Activated T-helper 2 cell treated with anti-CD3 and anti-CD28 coated beads, Interferon-gamma antibody, Interleukin-2, Interleukin-4, amounts not matched to agents 10 μg/mL and 5 μg/mL and 100 μg/mL, durations not matched to agents 14 hours and 24 hours and 36 hours (primary cell): ENCODE measurements at places on chromosomes 3 and 15. TPM values are rescaled to one million over a fixed set of nuclear protein-coding genes. Genes with fewer than 3 reads are reported as not detected.

GRCh38 chr3:115226844-115227445 is 79.9 kb upstream of the ZBTB20 start:
- no peaks in the 10 kb centered on the region for H3K36me3 ChIP-seq
- no peak overlapping the region for H3K27ac ChIP-seq
- peaks cover 17% of the 10 kb centered on the region for H3K27me3 ChIP-seq
- H3K4me3 ChIP-seq = no peak overlapping the region

- H3K27me3 ChIP-seq = peaks cover 15% of the 10 kb centered on the region
- no peak for DNase-seq
- no peak overlapping the region for H3K27ac ChIP-seq
- H3K36me3 ChIP-seq = no peaks in the 10 kb centered on the region
Observed at GRCh38 chr3:127544803-127545201, 45.7 kb downstream of the TPRA1 start.

The MESP1 gene
- 7.1 and 7.5 TPM in 2 replicates for total RNA-seq

The PXYLP1 gene
- 57.2 and 66.0 TPM in 2 replicates for total RNA-seq

The SLC38A3 gene
- total RNA-seq = not detected in 2 replicates

- H3K27ac ChIP-seq = no peak overlapping the region
- H3K4me1 ChIP-seq = no peaks in the 10 kb centered on the region
- no peaks in the 10 kb centered on the region for H3K36me3 ChIP-seq
- no peak overlapping the region for H3K4me3 ChIP-seq
Observed at GRCh38 chr3:79040701-79041100, 727.1 kb downstream of the ROBO1 start.

The LMAN1L gene
- 0.32 TPM in 1 of 2 replicates, not detected in the other for total RNA-seq

The HRH1 gene
- 0.99 and 1.3 TPM in 2 replicates for total RNA-seq

DNA sequence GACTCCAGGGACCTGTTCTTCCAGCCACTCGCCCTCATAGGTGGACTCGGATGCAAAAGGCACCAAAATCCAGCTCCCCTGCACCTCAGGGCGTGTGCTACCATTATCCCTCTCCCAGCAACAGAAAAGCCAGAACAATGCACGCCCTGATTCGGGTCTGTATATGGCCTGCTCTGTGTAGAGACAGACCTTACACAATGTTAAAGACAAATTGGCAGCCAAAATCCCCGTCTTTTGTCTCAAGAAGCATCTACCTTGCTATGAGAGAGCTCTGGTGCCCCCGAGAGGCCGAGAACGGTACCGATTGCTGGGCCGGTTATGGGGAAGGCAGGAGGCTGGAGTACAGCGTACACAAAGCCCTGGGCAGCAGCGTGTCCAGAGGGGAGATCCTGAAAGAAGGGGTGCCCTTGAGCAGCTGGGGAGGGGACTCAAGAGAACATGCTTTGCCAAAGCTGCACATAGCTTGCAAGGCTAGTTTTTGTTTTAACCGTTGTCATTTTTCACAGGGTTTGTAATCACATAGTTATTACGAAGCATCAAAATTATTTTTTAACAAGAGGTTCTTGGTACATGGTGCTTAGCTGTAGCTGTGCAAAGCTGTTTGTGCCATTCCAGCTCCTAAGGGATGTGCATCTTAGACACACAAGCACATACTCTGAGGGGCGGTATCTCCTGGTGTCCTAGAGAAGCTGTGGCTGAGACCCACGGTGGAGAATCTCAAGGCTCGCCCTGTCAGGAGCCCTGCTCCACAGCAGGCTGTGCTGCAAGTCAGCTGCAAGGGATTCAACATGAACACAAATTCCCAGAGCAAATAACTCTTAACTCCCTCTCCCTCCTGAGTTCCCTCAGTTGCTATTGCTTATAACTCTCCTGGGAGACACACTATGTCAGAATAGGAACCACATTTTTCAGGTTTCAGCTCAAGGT is 461.5 kb upstream of the PPP2R3A start:
- H3K4me1 ChIP-seq = no peaks in the 10 kb centered on the region
- H3K4me3 ChIP-seq = no peak overlapping the region
- H3K36me3 ChIP-seq = no peaks in the 10 kb centered on the region
- no peaks in the 10 kb centered on the region for H3K27me3 ChIP-seq

The CCNB2 gene
- total RNA-seq = 57.5 and 59.2 TPM in 2 replicates

- no peaks in the 10 kb centered on the region for H3K27me3 ChIP-seq
- no peak for DNase-seq
- H3K4me1 ChIP-seq = peaks cover 20% of the 10 kb centered on the region
- H3K36me3 ChIP-seq = peaks cover 53% of the 10 kb centered on the region
Observed at GRCh38 chr15:64854041-64854440, 12.3 kb downstream of the PLEKHO2 start.

The GPR27 gene
- total RNA-seq = 0.62 and 0.94 TPM in 2 replicates

The WNT7A gene
- total RNA-seq = not detected in 2 replicates

DNA sequence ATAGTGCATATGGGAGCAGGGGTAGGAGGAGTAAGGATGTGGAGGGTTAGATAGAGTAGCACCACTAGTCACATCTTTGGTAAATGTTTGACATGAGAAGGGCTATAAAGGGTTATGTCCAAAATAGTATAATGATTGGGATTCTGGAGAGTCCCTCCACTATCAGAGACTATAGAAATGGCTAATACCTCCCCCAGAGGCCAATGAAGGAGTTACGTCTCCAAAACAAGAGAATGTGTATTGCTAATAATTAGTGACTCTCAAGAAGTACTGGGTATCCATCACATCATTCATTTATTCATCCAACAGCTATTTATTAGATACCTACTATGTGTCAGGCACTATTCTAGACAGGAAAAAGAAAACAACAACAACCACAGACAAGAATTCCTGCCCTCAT is 203.7 kb upstream of the UMPS start:
- no peaks in the 10 kb centered on the region for H3K27me3 ChIP-seq
- DNase-seq = no peak
- no peaks in the 10 kb centered on the region for H3K4me1 ChIP-seq
- no peak overlapping the region for H3K4me3 ChIP-seq
- no peak overlapping the region for H3K27ac ChIP-seq
